ENCODE measurements at places on chromosomes 7 and 10.
A peak's percentile ranks its signal among the peaks of the same experiment; 100 is the strongest.

DNA sequence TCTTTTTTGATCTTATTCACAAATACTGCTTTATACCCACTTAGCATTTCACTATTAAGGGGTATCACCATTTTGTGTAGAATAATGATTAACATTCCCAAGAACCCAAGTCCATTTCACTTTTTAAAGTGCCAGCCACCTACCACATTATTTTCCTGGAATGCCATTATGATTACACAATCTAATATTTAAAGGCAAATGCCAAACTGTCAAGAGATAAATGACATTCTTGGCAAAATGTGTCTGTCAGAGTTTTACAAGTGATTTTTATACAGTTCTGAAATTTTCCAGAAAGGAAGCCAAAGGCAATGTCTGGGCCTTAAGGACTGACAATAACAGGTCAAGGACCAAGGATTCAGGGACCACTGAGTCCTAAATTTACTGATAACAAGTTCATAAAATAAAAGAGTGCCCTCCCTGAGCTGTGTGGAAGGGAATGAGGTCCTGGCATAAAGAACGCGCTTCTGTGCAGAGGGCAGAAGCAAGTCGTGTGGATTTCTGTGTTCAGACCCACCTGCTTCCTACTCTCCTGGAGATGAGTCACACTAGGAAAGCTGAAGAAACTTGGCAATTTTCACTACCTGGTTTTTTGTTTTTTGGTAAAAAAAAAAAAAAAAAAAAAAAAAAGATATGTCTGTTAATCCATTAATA lies 66.5 kb downstream of the UBE2H start:
- DNase-seq, result no peak

GRCh38 chr10:72337039-72337629 lies 17.6 kb downstream of the DNAJB12 start:
- peak; percentile 68 for DNase-seq

DNA sequence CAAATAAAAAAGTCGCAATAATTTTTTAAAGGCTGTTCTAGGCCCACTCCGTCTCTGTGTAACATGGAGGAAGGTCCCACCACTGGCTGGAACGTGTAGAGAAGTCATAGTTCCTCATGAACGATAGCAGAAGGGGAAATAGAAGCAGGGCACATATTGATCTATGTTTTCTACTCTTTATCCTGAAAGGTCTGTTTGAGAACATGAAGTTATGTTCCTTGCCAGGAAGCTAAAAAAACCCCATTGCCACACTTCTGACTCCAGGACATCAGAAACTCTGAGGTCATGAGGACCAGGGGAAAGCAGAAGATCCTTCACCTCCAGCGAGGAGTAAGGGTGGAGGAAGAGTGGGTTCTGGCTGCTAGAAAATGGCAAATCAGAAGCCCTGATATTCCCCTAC lies 10.8 kb downstream of the ANKRD22 start:
- no peak for DNase-seq

- DNase-seq, result no peak
Observed at GRCh38 chr7:14551310-14551709, 351.2 kb downstream of the DGKB start.

DNA sequence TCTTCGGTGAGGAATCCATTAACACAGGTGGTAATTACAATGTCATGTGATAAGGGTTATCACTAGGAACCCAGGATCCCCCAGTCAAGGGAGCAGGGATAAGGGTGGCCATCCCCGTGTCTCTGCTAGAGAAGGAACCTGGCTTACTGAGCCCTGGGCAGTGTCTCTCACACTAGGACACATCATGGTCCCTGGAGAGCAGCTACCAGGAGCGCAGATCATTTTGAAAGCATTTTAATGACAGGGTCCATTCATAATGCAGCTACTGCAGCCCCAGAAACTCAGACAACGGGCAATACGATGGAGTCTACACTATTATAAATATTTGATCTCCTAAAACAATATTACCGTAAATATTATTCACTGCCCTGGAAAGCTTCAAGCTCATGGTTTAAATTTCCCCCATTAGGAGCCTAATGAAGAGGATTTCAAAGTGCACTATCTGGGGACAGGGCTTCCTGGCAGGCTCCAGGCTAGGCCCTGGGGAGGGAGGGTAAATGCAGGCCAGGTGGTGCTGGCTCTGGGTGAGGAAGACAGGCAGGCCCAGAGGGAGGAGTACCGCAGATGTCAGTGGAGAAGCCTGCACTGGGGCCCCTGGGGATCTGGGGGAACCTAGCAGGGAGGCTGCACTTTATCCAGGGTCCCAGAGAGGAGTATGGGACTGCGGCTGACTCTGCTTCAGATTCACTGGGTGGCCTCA lies 52.6 kb upstream of the LOXL4 start:
- no peak for DNase-seq

DNA sequence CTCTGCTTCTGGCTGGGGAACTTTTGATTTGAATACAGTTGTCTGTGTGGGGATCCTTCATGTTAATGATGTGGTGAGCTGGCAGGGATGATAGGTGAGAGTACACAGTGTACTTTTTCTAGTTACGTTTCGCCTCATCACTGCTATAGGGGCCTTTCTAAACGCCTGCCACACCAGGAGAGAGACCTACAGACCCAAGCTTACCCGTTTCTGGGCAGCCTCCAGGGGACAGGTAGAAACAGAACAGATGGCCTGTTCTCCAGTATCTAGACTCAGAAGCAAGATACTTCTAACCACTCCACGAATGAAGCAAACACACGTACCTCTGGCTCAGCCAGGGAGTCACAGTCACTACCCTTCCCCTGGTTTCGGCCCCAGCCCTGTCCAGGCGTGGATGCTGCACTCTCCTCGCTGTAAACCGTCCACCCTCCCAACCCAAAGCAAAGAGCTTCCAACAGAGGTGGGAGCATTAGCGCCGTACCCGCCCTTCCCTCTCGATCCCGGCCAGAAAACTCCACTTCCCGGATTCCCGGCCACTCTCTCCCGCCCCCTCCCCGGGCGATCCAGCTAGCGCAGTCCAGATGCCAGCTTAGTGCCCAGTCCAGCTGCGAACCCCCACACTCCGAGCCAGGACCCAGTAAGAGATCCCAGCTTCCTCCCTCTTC lies 1.2 kb downstream of the CCDC6 start:
- peak; percentile 27 for DNase-seq

DNA sequence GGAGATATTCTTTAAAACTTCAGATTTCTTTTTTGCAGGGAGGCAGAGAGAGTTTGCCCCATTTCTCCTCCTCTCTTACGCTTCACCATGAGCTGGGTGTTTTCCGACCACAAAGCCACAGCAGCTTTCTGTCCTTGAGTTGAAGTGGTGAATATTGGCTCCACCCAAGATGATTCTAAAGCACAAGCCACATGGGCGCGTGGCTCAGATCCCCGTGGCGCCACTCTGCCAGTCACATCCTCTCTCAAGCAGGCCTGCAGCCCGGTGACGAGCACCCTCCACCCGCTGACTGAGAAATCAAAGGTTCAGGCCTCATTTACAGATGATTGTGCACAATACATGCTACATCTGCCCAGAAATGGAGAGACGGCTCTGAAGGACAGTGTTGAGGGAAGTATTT lies 27.6 kb upstream of the RNF32 start:
- no peak for DNase-seq

- no peak for DNase-seq
Observed at GRCh38 chr7:44646176-44646920, 39.9 kb downstream of the OGDH start.

DNA sequence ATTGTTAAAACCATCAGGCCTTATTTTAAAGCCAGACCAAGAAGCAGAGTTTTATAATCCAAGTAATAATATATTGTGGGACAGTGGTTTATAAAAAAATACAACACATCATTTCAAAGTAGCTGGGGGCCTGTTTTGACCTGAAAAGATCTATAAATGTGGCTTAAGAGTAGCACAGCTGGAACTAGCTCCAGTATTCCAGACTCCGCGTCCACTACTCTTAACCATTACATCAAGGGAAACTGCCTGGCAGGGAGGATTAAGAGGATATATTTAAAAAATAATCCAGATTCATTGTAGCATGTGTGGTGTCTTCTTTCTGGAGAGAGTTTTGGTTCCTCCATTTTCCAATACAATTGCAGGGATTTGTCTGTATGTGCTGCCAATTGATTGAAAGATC lies 67.3 kb downstream of the MET start:
- no peak for DNase-seq

GRCh38 chr10:95097805-95098204 lies 28.5 kb upstream of the CYP2C8 start:
- DNase-seq, result no peak

DNA sequence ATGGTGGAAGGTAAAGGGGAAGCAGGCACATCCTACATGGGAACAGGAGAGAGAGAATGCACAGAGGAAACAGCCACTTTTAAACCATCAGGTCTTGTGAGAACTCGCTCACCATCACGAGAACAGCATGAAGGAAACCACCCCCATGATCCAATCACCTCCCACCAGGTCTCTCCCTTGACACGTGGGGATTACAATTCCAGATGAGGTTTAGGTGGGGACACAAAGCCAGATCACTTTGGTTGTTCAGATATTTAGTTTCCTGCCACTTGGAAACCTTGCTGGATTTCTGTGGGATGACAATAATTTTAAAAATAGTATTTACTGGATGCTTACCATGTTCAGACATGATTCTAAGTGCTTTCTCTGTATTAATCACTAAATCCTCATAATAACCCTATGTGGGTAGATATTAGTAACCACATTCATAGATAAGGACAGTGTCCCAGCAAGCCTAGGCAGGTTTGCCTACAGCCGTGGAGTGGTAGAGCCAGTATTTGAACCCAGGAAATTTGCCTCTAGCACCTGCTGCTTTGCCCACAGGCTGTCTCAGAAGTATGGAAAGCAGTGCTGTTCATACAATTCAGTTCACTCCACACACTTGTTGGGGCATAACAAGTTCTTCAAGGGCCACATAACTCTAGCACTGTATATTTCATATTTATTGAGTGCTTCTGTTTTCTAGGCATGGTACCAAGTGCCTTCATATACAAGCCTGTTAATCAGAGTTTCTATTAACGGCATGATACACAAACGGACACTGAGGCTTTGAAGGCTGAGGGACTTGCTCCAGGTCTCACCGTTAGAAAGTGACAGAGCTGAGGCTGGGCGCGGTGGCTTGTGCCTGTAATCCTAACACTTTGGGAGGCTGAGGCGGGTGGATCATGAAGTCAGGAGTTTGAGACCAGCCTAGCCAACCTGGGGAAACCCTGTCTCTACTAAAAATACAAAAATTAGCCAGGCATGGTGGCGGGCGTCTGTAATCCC lies 8.3 kb downstream of the TLL2 start:
- DNase-seq, result no peak

DNA sequence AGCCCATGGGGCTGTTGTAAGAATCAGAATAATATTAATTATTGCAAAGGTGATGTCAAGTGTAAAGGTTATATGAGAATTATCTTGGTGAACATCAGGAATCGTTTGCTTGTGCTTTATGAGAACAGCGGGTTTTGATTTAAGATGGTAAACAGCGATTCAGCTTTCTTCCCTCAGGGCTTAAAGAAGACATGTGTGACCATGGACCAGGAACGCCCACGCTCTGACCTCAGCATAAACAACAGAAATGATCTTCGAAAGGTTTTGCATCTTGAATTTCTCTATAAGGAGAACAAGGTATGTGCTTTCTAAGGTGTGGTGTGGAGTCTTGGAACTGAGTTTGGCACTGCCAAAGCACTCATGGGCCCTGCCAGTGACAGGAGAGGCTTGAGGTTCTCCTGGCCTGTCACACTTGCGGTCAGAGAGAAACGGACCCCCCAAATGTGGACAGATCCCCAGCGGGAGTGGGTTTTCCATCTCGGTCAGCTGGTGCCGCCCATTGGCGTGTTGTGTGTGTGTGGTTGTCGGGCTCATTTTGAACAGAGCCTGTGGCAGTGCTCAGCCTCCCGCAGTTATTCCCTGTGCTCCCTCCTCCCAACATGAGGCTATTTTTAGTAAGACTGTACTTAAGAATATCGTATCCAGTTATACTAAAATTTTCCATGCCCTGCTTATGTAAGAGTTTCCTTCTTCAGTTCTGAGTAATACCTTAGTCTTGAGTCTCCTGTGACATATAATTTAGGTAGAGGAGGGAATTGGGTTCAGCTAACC lies 7.2 kb downstream of the MINDY4 start:
- peak; percentile 40 for DNase-seq

DNA sequence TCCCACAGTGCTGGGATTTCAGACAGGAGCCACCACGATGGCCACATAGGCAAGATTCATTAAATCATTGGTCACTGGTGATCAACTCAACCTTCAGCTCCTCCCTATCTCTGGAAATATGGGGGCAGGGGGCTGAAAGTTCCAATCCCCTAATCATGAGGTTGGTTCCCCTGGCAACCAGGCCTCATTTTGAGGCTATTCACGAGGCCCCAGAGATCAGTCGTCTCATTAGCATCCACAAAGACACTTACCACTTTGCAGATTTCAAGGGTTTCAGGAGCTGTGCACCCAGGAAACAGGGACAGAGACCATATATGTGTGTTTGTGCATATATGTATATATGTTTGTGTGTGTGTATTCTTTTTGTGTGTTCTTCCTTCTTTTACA lies 7.7 kb upstream of the GUSB start:
- DNase-seq, result no peak

DNA sequence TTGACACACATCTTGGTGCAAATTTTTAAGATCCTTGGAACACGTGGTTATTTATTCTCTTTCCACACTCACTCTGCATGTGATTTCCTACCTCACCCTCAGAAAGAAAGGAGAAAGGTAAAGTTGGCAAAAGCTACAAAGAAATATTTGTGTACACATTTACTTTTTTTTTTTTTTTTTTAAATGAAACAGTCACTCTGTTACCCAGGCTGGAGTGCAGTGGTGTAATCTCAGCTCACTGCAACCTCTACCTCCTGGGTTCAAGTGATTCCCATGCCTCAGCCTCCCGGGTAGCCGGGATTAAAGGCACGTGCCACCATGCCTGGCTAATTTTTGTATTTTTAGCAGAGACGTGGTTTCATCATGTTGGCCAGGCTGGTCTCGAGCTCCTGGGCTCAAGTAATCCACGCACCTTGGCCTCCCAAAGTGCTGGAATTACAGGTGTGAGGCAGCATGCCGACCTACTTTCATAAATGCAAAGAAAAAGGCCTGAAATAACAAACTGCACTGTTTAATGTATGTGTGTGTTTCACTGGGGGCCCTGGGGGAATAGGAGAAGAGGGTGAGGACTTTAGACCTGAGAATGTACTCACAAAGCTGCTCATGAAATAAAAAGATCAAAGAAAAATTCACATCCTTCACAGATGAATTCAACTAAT lies 71.6 kb upstream of the GRID1 start:
- no peak for DNase-seq

DNA sequence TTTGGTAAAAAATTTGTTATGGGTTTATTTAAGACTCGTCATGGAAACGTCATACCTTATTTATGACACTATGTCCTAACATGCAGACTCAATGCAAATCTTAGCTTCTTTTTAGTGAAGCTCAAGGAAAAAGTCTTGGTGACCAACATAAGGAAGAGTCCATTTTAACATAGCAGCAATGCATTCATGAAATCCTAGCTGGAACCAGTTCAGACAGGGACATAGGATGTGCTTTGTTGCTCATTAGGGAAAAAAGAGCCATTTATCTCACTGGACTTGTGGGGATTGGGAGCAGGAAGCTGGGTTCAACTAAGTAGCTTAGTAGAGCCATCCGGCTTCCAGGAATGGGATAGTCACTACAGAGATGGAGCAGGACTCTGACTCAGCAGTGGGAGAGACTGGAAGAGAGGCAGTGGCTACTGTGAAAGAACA lies 100.7 kb upstream of the DKK1 start:
- DNase-seq, result peak; percentile 78

GRCh38 chr10:14184841-14185315 lies 145.8 kb downstream of the FRMD4A start:
- DNase-seq, result peak; percentile 12

Data from fibroblast of skin of back (primary cell).